ENCODE measurements at places on chromosomes 4 and X.

GRCh38 chr4:154416190-154416547, 75.4 kb downstream of the DCHS2 start:
- no peak for DNase-seq

- DNase-seq = no peak
Measured at GRCh38 chr4:180641495-180641894, 1601.7 kb upstream of the TENM3 start.

GRCh38 chr4:48504352-48504751, 14.3 kb downstream of the ZAR1 start:
- no peak for DNase-seq

- DNase-seq = no peak
Measured at GRCh38 chr4:86857341-86858052, 8.3 kb upstream of the SLC10A6 start.

- DNase-seq = no peak
Measured at GRCh38 chr4:168811207-168811606, 198.8 kb downstream of the CBR4 start.
